Urinary bladder (tissue), 4 donors: ENCODE measurements at places on chromosomes 13 and 19. TPM values are rescaled to one million over a fixed set of nuclear protein-coding genes. Genes with fewer than 3 reads are reported as not detected.

The CYP2F1 gene
- total RNA-seq = not detected

DNA sequence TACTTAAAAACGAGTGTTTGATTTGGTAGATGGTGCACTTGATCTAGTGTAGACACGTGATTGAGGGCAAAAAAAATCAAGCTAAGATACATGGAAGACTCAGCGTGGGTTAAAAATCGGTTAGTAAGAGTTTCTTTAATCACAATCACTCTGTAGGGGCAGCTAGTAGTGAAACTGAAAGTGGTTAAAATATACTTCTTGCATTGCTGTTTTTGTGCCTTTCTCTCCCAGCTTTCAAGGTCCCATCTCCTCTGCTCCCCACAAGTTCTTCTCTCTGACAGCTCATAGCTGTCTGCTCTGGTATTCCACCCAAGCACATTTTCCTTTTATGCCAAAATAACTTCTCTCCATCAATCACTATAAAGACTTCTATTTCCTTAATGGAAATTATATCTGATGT is 1089.7 kb downstream of the EFNB2 start:
- DNase-seq = no peak

DNA sequence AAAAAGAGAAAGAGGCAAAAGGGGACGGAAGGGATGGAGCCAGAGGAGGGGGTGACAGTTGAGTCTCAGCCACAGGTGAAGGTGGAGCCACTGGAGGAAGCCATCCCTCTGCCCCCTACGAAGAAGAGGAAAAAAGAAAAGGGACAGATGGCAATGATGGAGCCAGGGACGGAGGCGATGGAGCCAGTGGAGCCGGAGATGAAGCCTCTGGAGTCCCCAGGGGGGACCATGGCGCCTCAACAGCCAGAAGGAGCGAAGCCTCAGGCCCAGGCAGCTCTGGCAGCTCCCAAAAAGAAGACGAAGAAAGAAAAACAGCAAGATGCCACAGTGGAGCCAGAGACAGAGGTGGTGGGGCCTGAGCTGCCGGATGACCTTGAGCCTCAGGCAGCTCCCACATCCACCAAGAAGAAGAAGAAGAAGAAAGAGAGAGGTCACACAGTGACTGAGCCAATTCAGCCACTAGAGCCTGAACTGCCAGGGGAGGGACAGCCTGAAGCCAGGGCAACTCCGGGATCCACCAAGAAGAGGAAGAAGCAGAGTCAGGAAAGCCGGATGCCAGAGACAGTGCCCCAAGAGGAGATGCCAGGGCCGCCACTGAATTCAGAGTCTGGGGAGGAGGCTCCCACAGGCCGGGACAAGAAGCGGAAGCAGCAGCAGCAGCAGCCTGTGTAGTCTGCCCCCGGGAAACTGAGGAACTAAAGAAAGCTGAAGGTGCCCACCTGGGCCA is 2.5 kb downstream of the POLR1G start:
- no peak for DNase-seq

- DNase-seq = no peak
These were observed 13.6 kb downstream of the ACP4 start for GRCh38 chr19:50803633-50804419.

GRCh38 chr19:18321734-18322102 is 1.2 kb downstream of the LSM4 start:
- DNase-seq = no peak
